ENCODE measurements at places on chromosomes 6 and 20.

DNA sequence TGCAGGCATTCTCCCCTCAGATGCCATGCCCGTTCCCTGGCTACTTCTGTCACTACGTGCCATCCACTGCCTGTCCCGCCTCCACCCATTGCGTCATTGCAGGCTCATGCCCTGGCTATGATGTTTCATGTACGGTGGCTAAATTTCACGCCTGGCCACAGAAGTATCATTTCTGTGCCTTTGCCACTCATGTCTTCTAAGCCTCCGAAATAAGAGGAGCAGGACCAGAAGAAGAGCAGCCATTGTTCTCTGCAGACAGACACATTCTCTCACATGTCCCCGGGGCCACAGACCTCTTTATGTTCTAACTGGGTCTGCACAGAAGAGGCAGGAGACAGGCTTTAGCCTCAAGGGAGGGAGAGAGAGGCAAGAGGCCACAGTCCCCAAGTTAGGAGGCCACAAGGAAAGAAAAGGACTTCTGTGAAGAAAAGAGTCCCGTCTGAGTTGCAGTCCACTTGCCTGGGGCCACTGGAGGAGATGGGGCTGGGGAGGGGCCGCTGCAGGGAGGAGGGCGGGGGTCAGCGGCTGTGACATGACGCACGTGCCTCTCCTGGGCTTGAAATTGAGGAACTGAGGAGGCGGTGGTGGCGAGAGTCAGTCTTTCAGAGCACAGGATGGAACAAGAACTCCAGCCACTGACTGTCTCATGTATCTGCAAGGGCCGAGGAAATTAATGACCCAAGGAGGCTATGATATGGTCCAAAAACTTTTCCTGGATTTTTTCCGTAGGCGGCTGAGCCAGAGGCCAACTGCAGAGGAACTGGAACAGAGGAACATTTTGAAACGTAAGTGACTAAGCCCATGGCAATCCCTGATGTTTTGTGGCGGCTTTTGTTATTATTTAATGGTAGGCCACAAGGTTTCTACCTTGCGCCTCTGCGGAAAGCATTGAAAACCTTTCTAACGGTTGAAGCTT lies 55.9 kb downstream of the TBC1D7 start:
- no peak for DNase-seq

DNA sequence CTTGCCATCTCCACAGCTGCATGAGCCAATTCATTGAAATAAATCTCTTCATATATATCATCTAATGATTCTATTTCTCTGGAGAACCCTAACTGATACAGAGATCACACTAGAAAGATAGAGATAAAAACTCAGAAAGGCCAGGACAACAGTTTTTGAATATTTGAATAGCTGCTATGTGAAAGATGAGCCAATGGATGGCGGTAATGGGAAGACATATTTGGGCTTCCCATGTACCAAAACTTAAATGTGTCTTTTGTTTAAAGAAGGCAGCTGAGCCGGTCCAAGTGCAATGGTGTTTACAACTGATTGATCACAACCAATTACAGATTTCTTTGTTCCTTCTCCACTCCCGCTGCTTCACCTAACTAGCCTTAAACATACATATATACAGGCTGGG lies 35.1 kb downstream of the SGK1 start:
- DNase-seq, result no peak

- no peak for DNase-seq
Measured at GRCh38 chr20:5146871-5147592, 20.2 kb downstream of the CDS2 start.

GRCh38 chr6:78598966-78599365 lies 268.4 kb upstream of the IRAK1BP1 start:
- no peak for DNase-seq

- no peak for DNase-seq
Measured at GRCh38 chr6:31896493-31896855, 1.0 kb downstream of the EHMT2 start.

- peak; percentile 81 for DNase-seq
Measured at GRCh38 chr6:27839626-27840475, 72.3 kb downstream of the OR2B2 start.

GRCh38 chr20:58900397-58900796 lies 47.9 kb downstream of the GNAS start:
- DNase-seq, result no peak

DNA sequence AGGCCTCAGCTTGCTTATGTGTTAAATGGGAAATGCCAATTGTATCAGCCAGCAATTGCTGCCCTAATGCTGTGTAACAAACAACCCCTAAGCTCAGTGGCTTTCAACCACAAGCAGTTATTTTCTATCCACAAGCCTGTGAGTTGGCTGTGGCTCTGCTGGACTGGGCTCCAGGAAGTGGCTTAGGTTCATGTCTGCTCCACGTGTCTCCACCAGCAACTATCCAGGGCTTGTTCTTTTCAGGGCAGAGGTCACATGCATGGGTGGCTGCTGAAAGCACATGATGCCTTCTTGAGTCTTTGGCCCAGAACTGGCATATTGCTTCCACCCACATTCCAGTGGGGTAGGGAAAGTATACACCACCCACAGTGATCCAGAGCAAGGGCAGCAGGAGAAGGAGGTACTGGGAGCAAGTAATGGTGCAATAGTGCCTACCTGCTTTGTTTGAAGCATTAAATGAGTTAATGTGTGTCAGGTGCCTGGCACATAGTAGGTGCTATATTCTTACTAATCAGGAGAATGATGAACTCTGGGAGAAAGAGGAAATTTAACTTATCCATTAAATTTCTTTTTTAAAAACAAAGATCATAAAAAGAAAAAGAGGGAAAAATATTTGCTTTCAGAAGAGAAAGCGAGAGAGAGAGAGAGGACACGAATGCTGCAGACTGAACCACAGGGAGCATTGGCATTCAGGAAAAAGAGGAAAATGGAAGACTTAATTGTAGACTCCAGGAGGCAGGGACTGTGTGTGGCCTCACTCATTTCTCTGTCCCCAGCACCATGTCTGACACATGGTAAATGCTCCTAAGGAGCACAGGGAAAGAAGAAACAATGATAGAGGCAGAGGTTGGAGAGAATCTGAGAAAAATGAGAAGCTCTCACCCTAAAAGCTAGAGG lies 25.2 kb upstream of the RNF24 start:
- DNase-seq, result no peak

GRCh38 chr20:62872184-62872847 lies 10.7 kb upstream of the TCFL5 start:
- DNase-seq, result no peak

GRCh38 chr6:87356181-87356580 lies 11.6 kb downstream of the C6orf163 start:
- no peak for DNase-seq

DNA sequence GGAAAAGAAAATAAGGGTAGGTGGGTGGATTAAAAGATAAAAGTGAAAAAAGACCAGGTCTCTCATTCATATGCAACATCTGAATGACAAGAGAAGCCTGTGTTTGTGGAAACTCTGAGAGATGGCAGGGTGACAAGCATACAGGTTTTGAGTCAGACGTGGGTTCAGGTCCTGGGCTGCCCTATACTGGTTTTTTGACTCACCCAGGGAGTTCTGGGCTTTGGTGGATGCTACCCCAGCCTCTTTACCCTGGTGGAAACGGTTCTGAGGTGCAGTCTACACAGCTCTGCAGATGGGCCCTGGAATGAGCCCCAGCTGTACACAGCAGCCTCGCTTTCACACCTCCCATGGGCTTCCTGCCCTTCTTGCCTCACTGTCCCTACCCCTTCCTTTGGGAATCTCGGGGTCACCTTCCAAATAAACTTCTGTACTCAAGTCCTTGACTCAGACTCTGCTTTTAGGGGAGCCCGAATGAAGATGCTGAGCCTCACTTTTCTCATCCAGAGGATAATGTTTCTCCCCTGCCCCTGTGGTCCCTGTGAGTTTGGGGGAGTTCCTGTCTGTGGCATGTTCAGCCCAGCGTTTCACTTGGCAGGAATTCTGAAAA lies 77.7 kb upstream of the CLDN20 start:
- no peak for DNase-seq

- DNase-seq, result no peak
Measured at GRCh38 chr20:51574248-51575033, 31.9 kb upstream of the NFATC2 start.

DNA sequence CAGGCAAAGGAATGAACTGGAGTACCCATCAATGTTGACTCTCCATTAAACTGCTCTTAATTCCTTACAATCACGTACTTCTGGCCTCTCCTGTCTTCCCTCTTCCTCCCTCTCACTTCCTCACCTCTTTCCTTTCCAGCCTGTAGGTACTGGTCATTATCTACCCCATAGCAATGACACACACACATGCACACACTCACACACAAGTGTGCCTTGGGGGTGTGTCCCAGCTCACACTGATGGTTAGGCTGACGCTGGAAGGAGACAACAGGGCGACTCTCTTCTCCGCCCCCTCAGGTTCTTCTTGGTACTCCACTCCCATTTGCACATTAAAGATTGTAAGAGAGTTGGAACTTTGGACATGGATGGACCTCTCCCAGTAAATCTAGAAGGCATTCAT lies 14.0 kb upstream of the SERPINB9 start:
- no peak for DNase-seq

GRCh38 chr6:114064862-114065261 lies 93.9 kb upstream of the HDAC2 start:
- no peak for DNase-seq

DNA sequence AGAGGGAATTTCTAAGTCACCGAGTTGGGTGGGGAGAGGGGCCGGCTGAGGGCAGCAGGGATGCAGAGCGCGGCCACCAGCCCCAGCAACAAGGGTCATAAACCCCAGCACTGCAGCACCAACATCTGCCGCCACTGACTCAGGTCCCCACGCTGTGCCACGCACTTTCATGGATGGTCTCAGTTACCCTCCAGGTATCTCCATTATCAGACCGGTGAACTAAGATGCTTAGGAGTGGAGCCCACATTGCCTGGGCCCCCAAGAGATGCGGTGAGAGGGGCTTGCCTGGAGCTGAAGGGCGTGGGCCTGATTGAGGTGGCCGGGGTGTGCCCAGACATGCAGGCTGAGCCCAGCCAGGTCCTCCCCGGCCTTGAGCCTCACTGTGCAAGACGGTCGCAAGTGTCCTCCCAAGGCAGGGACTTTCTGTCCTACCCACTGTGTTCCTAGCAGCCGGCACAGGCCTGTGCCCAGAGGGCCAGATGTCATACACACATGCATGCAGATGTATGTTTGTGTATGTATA lies 19.3 kb downstream of the RBM38 start:
- DNase-seq, result no peak

- no peak for DNase-seq
Measured at GRCh38 chr20:32009564-32009963, 674 bp upstream of the CCM2L start.

GRCh38 chr6:165478581-165478980 lies 169.2 kb upstream of the C6orf118 start:
- no peak for DNase-seq

- DNase-seq, result no peak
Measured at GRCh38 chr6:170274713-170275560, 15.9 kb downstream of the DLL1 start.

- DNase-seq, result no peak
Measured at GRCh38 chr6:146111881-146112450, 83.1 kb downstream of the GRM1 start.

DNA sequence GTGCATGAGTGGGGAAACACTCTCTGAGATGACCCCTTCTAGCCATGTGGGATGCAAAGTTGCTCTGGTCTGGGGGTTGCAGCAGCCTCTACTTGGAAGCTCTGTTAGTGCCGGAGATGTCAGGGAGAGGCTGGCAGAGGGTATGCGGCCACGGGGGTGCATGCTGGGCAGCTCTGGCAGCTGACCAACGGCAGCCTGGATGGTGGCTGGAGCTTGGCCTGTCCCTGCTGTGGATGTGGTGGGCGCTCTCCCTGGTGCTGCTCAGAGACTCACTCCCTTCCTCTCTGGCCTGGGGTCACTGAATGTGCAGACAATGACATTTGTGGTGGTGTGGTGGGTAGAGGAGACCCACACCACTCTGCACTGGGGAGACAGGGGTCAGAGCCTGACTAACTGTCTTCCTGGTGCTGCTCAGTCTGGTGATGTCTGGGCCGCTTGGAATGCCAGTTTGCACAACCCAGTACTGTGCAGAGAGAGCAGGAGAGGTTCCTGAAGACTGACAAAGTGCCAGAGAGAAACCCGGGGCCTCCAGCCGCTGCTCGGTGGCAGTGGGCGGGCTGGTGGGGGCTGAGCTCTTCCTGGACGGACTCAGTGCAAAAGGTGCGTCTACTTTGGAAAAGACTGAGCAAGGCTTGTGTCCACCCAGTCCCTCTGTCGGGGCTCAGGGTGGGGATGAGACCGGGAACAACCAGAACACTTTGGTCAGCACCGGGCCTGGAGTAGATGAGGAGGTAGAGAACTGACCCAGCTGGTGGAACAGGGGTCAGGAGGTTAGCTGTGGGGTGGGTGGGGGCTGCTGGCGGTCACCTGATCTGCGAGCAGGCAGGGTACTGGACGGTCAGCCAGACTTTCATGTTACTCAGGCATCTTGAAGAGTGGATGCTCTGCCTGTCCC lies 2.7 kb downstream of the MYT1 start:
- DNase-seq, result no peak

- DNase-seq, result no peak
Measured at GRCh38 chr20:25541676-25542075, 43.7 kb downstream of the NINL start.

- DNase-seq, result no peak
Measured at GRCh38 chr6:125375821-125376220, 74.1 kb upstream of the HDDC2 start.

Measured in left hindlimb (tissue), 1 donor.